ENCODE measurements at places on chromosomes 2 and 18.
A peak's percentile ranks its signal among the peaks of the same experiment; 100 is the strongest.

DNA sequence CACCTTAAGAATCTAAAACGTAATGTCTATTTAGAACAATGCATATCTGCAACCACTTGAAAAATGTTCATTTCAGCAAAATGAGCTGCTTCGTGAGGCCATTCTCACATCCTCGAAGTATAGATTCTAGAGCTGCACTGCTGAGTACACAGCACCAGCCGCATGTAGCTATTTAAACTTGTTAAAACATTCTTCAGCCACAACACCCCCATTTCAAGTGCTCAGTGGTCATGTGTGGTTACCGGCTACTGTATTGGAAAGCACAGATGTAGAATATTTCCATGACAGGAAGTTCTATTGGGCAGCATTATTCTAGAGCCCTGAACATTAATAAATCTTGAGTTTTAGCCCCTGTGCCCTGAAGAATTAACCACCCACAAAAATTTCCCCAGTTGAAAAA is 35.0 kb downstream of the SUMO1 start:
- DNase-seq: no peak

- peak; percentile 88 for DNase-seq
These were observed 52.3 kb downstream of the RAB10 start for GRCh38 chr2:26086155-26086637.

DNA sequence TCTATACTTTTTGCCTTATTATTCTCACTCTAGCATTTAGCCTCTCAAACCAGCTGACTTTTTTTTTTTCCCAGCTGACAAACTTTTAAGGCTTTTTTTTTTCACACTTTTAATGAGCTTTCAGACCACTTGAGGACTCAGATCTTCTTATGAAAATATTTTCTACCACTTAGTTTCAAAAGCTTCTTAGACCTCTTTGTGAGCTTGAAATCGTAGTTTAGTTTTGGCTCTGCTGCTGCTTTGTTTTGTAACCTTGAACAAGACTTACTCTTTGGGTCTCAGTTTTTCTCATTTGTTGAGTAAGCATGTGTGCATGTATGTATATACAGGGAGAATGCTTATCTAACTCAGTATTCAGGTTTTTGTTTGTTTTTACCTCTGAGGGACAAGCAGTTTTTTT is 3.5 kb downstream of the NBEAL1 start:
- no peak for DNase-seq

- peak; percentile 59 for DNase-seq
These were observed 1.4 kb upstream of the RNF152 start for GRCh38 chr18:61893971-61894750.

DNA sequence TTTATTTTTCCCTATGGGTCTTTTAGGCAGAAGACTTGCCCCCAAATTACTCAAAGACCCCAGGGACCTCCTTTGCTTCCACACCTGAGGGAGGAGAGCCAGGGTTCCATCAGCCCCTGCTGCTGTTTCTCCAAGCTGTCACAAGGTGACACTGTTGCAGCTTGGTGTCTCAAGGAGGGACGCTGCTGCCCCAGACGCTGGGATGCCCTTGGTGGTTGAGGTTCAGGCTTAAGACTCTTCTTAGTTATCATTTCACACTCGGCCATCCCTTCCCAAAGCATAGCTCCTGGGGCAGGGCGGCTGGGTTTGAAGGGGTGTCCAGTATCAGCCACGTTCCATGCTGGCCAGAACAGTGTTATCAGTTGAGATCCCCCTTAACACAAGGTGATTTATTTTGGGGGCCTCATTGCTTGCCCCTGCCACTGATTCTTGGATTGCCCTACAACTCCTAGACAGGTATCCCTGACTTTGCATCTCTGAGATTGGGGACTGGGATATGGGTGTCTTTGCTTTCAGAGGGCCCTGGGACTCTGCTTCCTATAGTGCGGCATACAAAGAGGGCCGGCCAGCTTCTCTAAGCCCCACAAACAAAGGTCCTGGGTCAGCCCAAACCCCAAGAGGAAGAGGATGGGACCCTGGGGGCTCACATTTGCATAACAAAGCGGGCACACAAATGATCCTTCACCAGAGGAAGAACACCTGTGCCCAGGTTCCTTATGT is 22.7 kb downstream of the GPR55 start:
- peak; percentile 30 for DNase-seq

- no peak for DNase-seq
These were observed 1099.7 kb downstream of the SUCLG1 start for GRCh38 chr2:83359336-83359735.

DNA sequence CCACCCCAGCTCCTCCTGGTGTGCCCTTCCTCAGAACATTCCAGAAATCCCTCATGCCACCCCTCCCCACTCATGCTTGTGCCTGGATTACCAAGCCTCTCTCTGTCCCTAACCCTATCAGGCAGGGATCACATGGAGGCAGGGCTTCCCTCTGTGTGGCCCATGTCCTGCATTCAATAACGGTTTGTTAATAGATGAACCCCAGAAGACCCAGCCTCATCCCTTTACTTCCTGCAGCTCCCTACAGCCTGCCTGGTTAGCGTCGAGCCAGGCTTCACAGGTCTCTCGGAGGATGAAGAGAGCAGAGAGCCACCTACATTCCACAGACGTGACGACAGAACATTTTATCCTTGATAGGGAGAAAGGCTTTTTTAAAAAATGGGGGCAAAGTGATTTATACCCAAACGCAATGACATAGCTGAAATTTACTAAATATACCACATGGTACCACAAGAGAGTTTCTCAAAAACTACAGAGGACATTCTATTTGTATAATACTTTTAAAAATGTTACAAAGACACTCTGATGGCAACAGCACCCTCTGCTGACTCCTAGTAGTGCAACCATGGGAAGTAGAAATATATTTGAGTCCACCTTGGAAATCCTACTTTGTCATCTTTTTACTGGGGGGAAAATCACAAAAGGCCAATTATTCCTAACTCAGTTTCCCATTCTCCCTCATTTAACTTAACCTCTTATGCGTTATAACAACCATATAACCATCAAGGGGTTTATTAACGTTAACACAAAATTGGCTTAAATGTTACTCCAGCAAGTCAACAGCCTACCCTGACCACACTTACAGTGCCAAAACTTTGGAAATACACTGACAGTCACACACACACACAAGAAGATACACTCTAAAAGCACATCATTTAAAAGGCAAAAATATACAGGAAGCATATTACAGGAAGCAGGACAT is 30.7 kb downstream of the FBXO15 start:
- peak; percentile 25 for DNase-seq

- DNase-seq: no peak
These were observed 306.4 kb downstream of the MBD2 start for GRCh38 chr18:53918091-53918490.

DNA sequence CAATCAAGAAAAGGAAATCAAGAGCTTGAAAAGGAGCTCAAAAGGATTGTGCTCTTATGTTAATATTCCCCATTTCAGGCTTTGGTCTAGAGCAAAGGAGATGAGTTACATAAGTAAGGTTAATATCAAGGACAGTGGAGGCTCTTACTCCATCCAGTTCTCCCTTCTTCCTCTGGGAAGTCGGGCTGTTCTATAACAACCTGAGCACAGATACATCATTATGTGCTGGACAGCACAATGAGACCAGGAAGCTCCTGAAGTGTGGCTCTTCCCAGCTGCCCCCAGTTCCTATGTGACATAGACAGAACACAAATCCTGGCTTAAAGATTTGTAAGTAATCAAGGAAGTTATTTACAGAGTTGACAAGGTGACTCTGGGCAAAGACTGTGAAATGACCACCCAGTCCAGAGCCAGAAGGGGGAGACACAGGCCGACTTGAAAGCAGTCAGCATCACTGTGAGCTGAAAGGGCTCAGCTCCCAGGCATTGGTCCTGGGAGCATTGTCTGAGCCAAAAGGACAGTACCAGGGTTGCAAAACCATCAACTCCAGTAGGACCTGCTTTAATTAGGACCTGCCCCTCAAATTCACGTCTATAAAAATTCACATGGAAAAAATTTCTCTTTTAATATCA is 917.6 kb upstream of the ACVR2A start:
- DNase-seq: peak; percentile 83
